Ovary (tissue), 10 donors: ENCODE measurements at places on chromosomes 7 and 10.

GRCh38 chr7:134908289-134908688, 78.0 kb upstream of the AGBL3 start:
- H3K4me3 ChIP-seq, result no peak overlapping the region
- no peaks in the 10 kb centered on the region for H3K27me3 ChIP-seq
- H3K27ac ChIP-seq, result no peak overlapping the region
- H3K36me3 ChIP-seq, result no peaks in the 10 kb centered on the region
- H3K4me1 ChIP-seq, result peaks cover 28% of the 10 kb centered on the region

GRCh38 chr7:16130111-16131110, 290.9 kb downstream of the CRPPA start:
- no peak overlapping the region for H3K27ac ChIP-seq
- H3K36me3 ChIP-seq, result no peaks in the 10 kb centered on the region
- H3K4me1 ChIP-seq, result no peaks in the 10 kb centered on the region
- H3K4me3 ChIP-seq, result no peak overlapping the region

DNA sequence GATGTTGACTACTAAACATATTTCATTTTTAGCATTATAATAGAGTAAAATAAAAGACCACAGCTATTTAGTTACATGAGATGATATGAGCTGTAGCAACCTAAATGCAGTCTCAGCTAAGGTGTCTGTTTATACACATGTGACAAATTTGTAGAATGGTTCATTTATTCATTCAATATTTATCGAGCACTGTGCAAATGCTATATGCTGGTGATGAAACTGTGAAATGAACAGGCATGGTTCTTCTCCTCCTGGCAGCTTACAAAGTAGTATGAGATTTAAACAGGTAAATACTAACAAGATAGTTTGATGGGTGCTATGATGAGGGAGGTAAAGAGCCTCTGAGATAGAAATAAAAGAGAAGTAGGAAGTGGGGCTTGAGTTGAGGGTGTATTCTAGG, 60.8 kb downstream of the LRGUK start:
- no peak overlapping the region for H3K27ac ChIP-seq
- H3K4me1 ChIP-seq, result no peaks in the 10 kb centered on the region
- no peak overlapping the region for H3K4me3 ChIP-seq
- no peaks in the 10 kb centered on the region for H3K36me3 ChIP-seq
- no peaks in the 10 kb centered on the region for H3K27me3 ChIP-seq

GRCh38 chr7:69147631-69148030, 450.6 kb upstream of the AUTS2 start:
- no peak overlapping the region for H3K4me3 ChIP-seq
- no peak for DNase-seq
- H3K4me1 ChIP-seq, result no peaks in the 10 kb centered on the region
- no peak overlapping the region for H3K27ac ChIP-seq
- no peaks in the 10 kb centered on the region for H3K27me3 ChIP-seq

DNA sequence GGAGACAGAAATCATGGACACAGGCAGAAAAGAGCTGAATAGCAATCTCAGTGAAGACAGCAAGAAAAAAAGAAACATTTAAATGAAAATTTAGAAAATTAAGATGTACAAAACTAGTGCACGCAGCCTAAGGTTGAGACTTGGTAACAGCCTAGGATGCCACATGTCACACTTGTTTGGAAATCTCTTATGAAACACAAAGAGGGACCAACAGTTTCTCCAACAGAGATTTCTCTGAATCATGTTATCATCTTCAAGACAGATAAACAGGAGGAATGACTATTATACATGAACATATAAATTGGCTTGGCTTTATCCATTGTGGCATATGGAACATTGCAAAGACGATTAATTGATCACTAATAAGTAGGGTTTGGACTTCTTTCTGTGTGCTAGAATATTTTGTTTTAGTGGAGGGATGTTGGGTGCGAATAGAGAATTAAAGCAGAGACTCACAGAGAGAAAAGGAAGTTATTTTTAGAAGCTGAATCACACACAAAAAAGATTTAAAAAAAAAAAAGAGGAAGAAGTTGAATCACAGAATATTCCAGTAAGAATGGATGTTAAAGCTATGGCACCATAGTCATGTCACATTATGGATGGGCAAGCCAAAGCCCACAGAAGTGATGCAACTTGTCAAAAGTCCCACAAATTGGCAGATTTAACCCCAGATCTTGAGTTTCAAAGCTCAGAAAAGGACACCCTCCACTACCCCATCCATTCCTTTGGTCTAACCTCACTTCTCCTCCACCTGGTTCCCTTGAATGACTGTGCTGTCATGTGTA, 91.6 kb downstream of the MYOF start:
- no peaks in the 10 kb centered on the region for H3K36me3 ChIP-seq
- no peak overlapping the region for H3K4me3 ChIP-seq
- H3K4me1 ChIP-seq, result no peaks in the 10 kb centered on the region
- no peak for DNase-seq

GRCh38 chr7:36283181-36283580, 106.5 kb upstream of the ANLN start:
- DNase-seq, result no peak
- no peak overlapping the region for H3K27ac ChIP-seq
- no peak overlapping the region for H3K4me3 ChIP-seq
- H3K4me1 ChIP-seq, result peaks cover 23% of the 10 kb centered on the region
- H3K27me3 ChIP-seq, result no peaks in the 10 kb centered on the region
- H3K36me3 ChIP-seq, result no peaks in the 10 kb centered on the region

DNA sequence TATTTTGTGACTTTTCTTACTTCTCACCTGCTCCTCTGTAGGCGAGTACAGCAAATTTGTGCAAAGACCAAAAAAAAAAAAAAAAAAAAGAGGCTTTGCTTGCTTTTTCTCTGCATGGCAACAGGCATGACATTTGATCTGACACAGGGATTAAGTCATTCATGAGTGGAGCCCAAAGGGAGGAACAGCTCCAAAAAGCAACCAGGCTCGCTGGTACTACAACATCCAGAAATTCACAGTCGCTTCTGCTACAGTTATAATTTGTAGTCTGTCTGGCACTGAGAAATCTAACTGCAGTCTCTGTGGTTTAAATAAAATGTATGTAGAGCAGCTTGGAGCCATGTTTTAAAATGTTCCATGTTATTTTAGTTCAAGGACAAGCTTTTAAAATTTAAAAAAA, 31.7 kb downstream of the MKX start:
- no peak overlapping the region for H3K27ac ChIP-seq
- no peak for DNase-seq
- H3K4me1 ChIP-seq, result no peaks in the 10 kb centered on the region
- H3K36me3 ChIP-seq, result no peaks in the 10 kb centered on the region
- no peaks in the 10 kb centered on the region for H3K27me3 ChIP-seq

DNA sequence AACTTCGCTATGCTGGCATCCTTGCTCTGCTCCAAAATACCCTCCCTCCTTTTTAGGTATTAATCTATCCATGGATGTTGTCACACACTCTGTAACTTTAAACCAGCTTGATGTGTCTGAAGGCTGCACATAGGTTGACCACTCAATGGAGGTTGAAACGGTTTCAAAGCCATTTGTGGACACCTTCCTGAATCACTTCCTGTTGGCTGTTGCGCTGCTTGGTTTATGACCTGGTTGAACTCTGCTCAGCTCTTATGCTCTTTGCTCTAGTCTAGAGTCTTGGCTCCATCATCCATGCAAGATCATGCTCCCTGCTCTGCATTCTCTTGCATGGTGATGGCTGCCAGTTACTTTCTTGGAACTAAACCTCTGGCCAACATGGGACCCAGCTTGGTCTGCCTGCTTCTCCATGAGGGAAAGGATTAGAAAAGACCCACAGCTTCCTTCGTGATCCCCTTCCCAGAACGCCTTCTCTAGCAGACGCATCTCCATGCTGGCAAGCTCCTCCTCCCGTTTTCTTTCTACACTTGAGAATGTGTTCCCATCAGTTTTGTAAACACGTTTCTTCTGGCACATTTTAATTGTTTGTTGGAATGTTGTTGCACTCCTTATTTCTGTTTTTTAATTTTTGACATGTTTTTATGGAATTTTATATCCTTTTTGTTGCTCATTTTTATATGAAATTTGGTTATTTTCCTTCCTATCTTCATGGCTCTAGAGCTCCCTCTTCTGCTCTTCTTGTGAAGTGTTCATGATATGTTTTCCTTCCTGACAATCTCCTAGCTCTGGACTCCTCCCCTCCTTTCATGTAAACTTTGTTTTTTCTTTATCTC, 149.8 kb downstream of the XPNPEP1 start:
- no peak overlapping the region for H3K4me3 ChIP-seq
- no peaks in the 10 kb centered on the region for H3K27me3 ChIP-seq
- no peak overlapping the region for H3K27ac ChIP-seq
- H3K4me1 ChIP-seq, result peaks cover 3% of the 10 kb centered on the region

GRCh38 chr7:46927131-46927810, 654.6 kb downstream of the TNS3 start:
- H3K27ac ChIP-seq, result no peak overlapping the region
- no peak for DNase-seq
- H3K4me3 ChIP-seq, result no peak overlapping the region
- peaks cover 1% of the 10 kb centered on the region for H3K4me1 ChIP-seq

- no peak overlapping the region for H3K27ac ChIP-seq
- no peak overlapping the region for H3K4me3 ChIP-seq
- no peaks in the 10 kb centered on the region for H3K27me3 ChIP-seq
- H3K36me3 ChIP-seq, result no peaks in the 10 kb centered on the region
- DNase-seq, result no peak
Measured at GRCh38 chr7:128215281-128215680, 25.8 kb upstream of the LEP start.

- no peaks in the 10 kb centered on the region for H3K27me3 ChIP-seq
- peak overlapping the region; percentile 68 for H3K27ac ChIP-seq
Measured at GRCh38 chr10:73998623-73998928, 660 bp downstream of the VCL start.

GRCh38 chr7:149719912-149720335, 53.5 kb downstream of the ZNF467 start:
- H3K27ac ChIP-seq, result no peak overlapping the region
- peaks cover 3% of the 10 kb centered on the region for H3K4me1 ChIP-seq
- no peaks in the 10 kb centered on the region for H3K27me3 ChIP-seq
- H3K36me3 ChIP-seq, result no peaks in the 10 kb centered on the region

- H3K36me3 ChIP-seq, result no peaks in the 10 kb centered on the region
- H3K27me3 ChIP-seq, result no peaks in the 10 kb centered on the region
Measured at GRCh38 chr7:23530405-23530804, 1.4 kb downstream of the TRA2A start.

DNA sequence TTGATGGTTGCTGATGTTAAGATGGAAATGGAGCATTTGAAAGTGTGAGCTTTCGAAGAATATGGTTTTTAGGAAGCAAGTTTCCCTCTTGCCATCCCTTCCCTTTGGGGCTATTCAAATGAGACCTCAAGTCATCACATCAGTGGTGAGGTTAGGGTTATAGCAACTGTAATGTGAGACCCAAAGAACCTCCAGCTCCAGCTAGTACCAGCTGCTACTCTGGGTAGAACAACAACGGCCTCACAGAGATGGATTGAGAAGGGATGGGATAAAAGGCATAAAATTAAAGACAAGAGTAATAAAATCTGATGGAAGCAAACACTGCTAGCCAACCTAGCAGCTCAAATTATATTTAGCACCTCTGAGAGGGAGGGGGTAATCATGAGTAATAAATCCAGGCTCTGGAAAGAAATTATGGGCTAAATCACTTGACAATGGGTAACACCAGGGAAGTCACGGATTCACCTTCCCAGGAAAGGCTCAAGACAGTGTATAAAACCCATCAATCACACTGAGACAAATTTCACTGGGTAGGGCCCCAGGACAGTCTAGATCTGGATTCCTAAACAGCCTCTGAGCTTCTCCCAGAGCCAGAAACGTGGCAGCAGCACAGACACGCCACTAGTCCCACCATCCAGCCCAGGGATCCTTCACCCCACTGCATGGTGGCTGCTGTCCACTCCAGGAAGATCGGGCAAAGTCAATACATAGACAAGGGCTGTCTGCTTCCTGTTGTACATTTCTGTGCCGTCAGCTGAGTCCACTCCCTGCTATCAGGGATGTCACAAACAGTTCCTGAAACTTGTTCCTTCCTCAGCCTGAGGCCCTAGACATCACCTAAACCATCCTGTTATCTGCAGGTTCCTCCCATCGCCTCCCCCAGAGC, 151.1 kb downstream of the GFRA1 start:
- H3K27ac ChIP-seq, result no peak overlapping the region
- no peaks in the 10 kb centered on the region for H3K36me3 ChIP-seq
- no peaks in the 10 kb centered on the region for H3K27me3 ChIP-seq
- no peak overlapping the region for H3K4me3 ChIP-seq

DNA sequence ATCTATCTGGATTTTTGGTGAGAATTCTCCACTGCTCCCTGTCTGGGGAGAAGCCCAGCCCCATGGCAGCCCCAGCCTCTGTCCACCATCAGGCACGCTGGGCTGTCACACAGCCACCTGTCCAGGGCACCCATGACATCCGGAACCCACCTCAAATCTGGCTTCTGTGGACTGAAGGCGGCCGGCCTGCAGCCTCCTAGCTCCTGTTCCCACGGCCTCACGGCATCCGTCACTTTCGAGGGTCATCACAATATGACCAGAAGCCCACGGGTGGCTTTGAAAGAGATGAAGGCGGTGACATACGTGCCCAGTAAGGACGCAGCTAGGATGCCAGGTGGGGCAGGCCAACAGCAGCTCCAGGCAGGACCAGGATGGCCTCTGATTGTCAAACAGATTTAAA, 140.9 kb downstream of the PTPRN2 start:
- no peaks in the 10 kb centered on the region for H3K27me3 ChIP-seq
- no peaks in the 10 kb centered on the region for H3K4me1 ChIP-seq
- no peaks in the 10 kb centered on the region for H3K36me3 ChIP-seq
- no peak for DNase-seq
- no peak overlapping the region for H3K27ac ChIP-seq

GRCh38 chr10:1545524-1545923, 191.8 kb downstream of the ADARB2 start:
- H3K27me3 ChIP-seq, result no peaks in the 10 kb centered on the region
- no peaks in the 10 kb centered on the region for H3K36me3 ChIP-seq
- DNase-seq, result no peak

- no peak overlapping the region for H3K4me3 ChIP-seq
- no peak overlapping the region for H3K27ac ChIP-seq
- H3K36me3 ChIP-seq, result no peaks in the 10 kb centered on the region
Measured at GRCh38 chr7:21920936-21921335, 24.8 kb downstream of the CDCA7L start.

DNA sequence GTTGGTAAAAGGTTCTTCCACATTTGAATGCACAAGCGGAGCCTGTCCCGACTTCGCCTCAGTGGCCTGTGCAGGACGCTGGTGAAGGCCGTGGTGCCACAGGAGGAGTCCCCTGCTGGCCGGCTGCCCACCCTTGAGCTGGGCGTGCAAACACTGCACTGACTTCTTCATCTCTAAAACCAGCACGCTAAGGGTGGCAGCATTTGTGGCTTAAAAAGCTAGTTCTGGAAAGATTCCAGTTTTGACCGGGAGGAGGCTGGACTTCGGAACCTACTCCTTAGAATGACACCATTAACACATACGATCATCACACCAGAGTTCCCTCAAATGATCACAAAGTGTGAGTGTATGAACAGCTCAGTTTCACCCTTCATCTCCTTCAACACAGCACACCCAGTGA, 102.4 kb downstream of the SMURF1 start:
- no peaks in the 10 kb centered on the region for H3K36me3 ChIP-seq
- no peaks in the 10 kb centered on the region for H3K4me1 ChIP-seq
- DNase-seq, result no peak
- no peak overlapping the region for H3K4me3 ChIP-seq
- no peaks in the 10 kb centered on the region for H3K27me3 ChIP-seq
- no peak overlapping the region for H3K27ac ChIP-seq

GRCh38 chr7:3259711-3260400, 41.2 kb upstream of the SDK1 start:
- no peaks in the 10 kb centered on the region for H3K27me3 ChIP-seq
- peak overlapping the region; percentile 45 for H3K4me3 ChIP-seq
- peak overlapping the region; percentile 37 for H3K27ac ChIP-seq
- DNase-seq, result no peak
- no peaks in the 10 kb centered on the region for H3K36me3 ChIP-seq

- no peak overlapping the region for H3K27ac ChIP-seq
- DNase-seq, result no peak
- H3K27me3 ChIP-seq, result no peaks in the 10 kb centered on the region
- no peaks in the 10 kb centered on the region for H3K4me1 ChIP-seq
- no peaks in the 10 kb centered on the region for H3K36me3 ChIP-seq
Measured at GRCh38 chr10:8026349-8027259, 27.9 kb upstream of the GATA3 start.
